ENCODE measurements at places on chromosomes 5 and 9.

GRCh38 chr9:83572524-83572923, 34.3 kb upstream of the FRMD3 start:
- DNase-seq: no peak

- no peak for DNase-seq
These were observed 11.4 kb downstream of the JADE2 start for GRCh38 chr5:134536876-134537275.

GRCh38 chr5:57950616-57951228, 468.1 kb upstream of the ACTBL2 start:
- DNase-seq: no peak

GRCh38 chr5:13831351-13831750, 113.1 kb downstream of the DNAH5 start:
- DNase-seq: no peak

DNA sequence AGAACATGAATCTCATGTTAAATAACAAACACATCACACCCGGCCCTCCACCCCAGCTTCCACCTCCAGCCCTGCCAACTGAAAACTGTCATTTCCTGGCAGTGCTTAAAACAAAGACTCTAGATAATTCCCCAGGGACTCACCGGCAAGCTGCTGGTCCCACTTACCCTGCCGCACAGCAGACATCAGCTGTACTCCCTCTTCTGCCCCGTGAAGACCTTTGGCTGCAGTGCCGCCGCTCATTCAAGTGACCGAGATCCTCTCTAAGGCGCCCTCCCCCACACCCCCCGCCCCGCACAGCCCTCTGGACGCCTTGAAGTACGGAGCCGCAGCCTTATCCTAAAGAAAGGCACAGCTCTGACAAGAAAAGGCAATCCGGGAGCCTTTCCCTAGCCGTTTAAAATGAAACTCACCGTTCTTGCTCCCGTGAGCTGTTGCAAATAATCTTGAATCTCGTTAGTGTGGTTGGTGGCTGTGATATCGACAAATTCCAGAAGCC, 434 bp downstream of the GLRX start:
- DNase-seq: no peak

GRCh38 chr5:180548563-180548962, 42.7 kb downstream of the SCGB3A1 start:
- no peak for DNase-seq

GRCh38 chr9:132412089-132412488, 2.1 kb downstream of the CFAP77 start:
- no peak for DNase-seq

GRCh38 chr9:3277200-3277599, 248.6 kb downstream of the RFX3 start:
- DNase-seq: no peak

- no peak for DNase-seq
These were observed 3.2 kb upstream of the NR4A3 start for GRCh38 chr9:99818500-99818899.

- no peak for DNase-seq
These were observed 348.8 kb downstream of the TRPM3 start for GRCh38 chr9:70772601-70773000.

DNA sequence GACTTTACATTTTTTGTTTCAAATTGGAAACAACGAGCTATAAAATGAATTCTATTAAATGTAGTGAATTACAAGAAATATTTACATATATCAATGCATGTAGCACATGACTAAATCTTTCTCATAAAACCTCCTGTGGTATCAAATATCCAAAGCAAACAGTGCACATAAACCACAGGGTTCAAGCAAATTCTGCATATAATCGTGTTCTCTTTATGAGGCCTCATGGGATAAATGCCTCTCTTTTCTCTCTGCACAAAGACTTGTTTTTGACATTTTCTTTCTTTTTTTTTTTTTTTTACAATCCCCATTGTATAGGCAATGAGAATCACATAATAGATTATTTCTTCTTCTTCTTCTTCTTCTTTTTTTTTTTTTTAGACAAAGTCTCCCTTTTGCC, 1117.2 kb upstream of the DMAC1 start:
- DNase-seq: no peak

- no peak for DNase-seq
These were observed 408.4 kb downstream of the PDE4D start for GRCh38 chr5:59485107-59485506.

GRCh38 chr5:44312374-44312773, 76.8 kb downstream of the FGF10 start:
- DNase-seq: no peak

- DNase-seq: no peak
These were observed 72.1 kb upstream of the SEMA6A start for GRCh38 chr5:116646611-116647289.

DNA sequence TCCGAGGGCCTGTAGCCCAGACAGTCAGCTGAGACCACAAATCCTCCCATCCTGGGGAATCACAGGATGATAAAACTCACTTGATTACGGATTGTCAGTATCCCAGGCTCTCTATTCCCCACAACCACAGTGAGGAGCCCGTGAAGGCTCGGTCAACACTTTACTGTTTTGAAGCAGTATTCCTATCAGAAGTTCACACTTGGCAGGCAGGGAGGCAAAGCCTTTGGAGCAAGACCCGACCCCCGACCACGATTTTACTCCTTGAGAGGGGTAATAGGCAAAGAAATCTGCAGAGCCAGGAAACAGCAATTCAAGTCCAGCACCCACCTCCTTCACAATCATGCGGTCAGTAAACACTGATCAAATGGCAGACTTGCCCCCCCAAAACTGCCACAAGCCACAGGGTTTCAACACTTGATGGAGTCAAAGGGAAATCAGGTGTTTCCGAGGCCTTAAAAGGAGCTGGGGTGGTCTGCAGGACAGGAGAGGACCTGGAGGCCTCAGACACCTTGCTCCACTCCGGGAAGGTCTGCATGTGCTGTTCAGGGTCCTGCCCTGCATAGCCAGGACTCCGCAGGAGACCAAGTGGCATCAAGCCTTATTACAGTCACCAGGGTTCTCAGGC, 25.2 kb downstream of the BICD2 start:
- no peak for DNase-seq

- DNase-seq: no peak
These were observed 22.3 kb upstream of the EGFL7 start for GRCh38 chr9:136640171-136641111.

- no peak for DNase-seq
These were observed 169.0 kb downstream of the CDH6 start for GRCh38 chr5:31362529-31362900.

- DNase-seq: no peak
These were observed 164.2 kb downstream of the ACTL7B start for GRCh38 chr9:108691614-108692013.

GRCh38 chr5:111968459-111968858, 211.5 kb upstream of the NREP start:
- DNase-seq: no peak

- no peak for DNase-seq
These were observed 181.9 kb downstream of the ZNF462 start for GRCh38 chr9:107044872-107045271.

GRCh38 chr9:136533775-136534157, 12.1 kb downstream of the NOTCH1 start:
- DNase-seq: peak; percentile 57

GRCh38 chr9:88064554-88064953, 73.7 kb downstream of the SPATA31C2 start:
- no peak for DNase-seq

GRCh38 chr5:101390151-101390908, 487.2 kb upstream of the ST8SIA4 start:
- no peak for DNase-seq

- DNase-seq: no peak
These were observed 96.2 kb upstream of the CCDC112 start for GRCh38 chr5:115392611-115393010.

GRCh38 chr5:19256036-19256435, 732.0 kb downstream of the CDH18 start:
- no peak for DNase-seq

GRCh38 chr9:129128689-129129088, 17.5 kb downstream of the PTPA start:
- DNase-seq: no peak

GRCh38 chr5:8247049-8247899, 378.3 kb downstream of the MTRR start:
- no peak for DNase-seq

GRCh38 chr5:172771439-172772111, 580 bp upstream of the DUSP1 start:
- DNase-seq: no peak

DNA sequence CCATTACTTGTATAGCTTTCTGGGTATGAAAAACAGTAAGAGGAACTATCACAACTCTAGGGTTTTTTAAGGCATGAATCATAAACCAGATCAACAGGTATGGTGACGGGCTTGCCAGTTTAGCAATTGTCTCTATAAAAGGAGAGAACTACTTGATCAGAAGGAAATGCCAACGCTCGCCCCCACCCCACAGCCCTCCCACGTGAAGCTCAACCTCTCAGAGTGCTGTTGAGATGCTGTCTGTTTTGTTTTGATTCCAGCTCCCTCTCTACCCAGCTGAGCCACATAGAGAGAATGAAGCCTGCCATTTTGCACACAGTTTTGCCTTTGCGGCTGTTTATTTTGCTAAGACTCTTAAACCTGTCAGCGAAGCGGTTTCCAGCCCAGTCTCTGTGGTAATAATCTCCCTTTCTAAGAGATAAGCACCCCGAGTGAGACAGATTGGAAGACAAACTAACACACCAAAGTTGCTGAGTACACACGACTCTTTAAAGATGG, 257.9 kb upstream of the ANKRD55 start:
- no peak for DNase-seq

GRCh38 chr9:127935765-127936221, 1.9 kb downstream of the DPM2 start:
- no peak for DNase-seq

GRCh38 chr5:155137683-155138082, 124.1 kb downstream of the KIF4B start:
- DNase-seq: no peak

- no peak for DNase-seq
These were observed 440.7 kb downstream of the DMAC1 start for GRCh38 chr9:7358876-7359275.

DNA sequence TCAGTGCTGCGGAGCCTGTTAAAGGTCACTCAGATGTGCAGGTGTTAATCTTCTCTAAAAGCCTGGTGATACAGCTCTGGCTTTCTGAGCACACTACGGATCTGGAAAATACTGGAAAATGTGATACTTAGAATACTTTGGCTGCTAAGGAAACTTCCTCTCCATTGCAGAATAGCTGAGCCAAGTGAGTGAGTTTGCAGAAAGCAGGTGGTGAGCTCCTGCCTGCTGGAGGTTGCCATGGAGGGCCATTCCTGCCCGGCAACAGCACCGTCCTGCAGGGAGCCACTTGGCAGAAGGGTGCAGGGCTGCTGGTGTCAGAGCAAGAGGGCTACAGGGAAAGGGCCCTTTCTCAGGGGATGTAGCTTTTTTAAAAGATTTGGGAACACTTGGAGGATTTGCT, 40.7 kb downstream of the SECISBP2 start:
- DNase-seq: no peak

DNA sequence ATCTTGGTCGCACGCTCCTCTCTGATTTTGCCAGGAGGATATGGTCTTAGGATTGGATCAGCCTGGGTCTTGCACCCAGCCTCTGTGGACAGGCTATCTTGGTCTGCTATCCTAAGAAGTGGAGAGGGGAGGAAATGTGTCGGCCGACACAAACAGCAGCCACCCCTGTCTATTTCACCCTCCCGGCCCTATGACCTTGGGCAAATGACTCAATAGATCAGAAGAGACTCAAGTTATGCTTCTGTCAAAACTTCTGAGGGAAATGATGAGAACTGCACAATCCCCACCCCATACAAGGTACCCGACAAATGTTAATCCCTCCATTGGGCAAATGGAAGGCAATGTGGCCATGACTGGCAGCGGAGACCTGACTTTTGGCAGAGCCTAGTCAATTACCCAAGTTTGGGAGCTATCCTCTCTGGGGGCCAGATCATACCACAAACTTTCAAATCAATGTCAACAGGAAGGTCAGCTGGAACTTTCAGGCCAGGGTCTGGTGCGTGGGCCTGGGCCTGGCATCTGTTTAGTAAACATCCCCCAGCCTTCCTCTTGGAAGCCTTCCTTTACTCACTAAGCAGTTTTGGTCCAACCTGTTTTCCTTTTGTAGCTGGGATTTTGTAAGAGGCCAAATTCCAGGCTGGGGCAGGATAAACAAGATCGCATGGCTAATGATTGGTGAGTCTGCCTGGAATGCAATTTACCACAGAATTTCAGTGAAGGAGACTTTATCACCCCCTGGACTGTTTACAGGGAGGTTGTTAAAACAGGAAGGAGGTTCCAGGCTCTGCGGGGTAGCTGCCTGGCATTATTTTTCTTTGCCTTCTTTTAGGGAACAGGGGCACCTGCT, 64.2 kb upstream of the CPEB4 start:
- DNase-seq: no peak

DNA sequence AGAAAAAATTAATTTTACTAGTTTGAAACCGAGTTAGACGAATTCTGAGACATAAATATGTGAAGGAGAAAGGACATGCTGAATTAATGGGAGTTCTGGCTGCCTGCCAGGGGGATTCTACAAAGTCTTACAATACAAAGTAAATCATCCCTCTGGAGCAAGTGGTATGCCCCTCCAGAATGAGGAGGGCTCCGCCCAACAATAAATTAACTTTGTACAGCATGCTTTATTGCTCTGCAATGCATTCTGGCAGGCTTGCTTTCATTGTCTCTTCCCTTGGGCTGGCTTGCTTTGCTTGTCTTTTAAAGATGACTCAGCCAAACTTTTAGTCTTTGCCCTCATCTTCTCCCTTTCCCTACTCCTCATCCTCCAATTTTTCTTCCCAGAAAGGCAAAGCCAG, 11.7 kb upstream of the PCDHB1 start:
- no peak for DNase-seq

- no peak for DNase-seq
These were observed 46.3 kb downstream of the PHAX start for GRCh38 chr5:126647071-126647470.

- DNase-seq: no peak
These were observed 352.7 kb downstream of the SPOCK1 start for GRCh38 chr5:137146402-137146890.
